ENCODE measurements at places on chromosomes 7 and 10.

DNA sequence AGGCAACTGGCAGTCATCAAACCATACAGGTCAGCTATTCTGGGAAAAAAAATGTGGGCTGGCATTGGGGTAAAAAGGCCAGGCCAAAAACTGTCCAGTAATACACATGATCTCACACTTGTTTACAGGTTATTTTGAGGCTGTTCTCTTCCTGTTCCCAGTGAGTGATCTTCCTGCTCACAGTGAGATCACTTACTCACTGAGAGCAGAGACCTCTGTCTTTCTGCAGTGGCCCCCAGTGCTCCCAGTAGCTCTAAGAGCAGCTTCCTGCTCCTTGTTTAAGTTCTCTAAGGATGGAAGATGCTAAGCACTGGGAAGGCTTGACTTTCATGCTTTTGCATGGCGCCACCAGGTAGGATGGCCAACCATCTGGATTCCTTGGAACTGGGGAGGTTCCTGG is 93.5 kb upstream of the KIAA1217 start:
- DNase-seq, result no peak

- no peak for DNase-seq
These were observed 3.0 kb upstream of the BTBD16 start for GRCh38 chr10:122267849-122268737.

DNA sequence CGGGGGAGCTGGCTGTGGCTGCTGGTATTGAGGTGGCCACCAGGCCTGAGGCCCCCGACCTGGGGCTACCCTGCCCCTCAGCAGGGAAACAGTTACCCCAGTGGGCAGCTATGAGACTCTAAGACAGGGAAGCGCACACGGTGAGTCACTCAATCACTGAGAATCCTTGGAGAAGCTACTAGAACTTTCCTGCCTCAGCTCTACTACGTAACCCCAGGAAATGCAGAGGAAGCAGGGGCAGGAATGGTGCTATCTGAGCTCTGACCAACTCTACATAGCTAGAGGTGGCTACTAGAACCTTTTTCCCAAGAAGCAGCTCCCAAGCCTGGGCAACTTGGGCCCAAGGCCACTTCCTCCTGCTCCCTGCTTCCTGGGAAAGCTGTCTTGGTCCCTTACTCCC is 11.8 kb downstream of the DNAJB12 start:
- DNase-seq, result no peak

DNA sequence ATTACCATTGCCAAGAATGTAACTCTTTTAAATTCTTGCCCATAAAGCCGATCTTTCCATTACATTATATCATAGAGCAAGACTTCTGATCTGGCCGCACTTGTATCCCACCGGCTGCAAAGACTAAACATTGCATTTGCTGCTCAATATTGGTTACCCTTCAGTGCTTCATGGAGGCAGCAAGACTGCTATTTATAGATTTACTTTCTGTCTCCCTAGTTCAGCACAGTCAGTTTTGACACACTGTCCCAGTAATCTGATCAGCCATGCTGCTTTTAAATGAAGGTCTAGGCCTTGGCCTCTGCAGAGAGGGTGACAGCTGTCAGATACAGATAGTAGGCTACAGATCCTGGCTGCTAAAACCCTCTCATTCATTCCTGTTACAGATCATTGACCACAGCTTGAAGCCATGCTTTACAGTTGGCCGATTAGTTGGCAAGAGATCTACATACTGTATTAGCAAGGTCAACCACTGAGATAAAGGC is 562.6 kb upstream of the GALNT17 start:
- peak; percentile 88 for DNase-seq

DNA sequence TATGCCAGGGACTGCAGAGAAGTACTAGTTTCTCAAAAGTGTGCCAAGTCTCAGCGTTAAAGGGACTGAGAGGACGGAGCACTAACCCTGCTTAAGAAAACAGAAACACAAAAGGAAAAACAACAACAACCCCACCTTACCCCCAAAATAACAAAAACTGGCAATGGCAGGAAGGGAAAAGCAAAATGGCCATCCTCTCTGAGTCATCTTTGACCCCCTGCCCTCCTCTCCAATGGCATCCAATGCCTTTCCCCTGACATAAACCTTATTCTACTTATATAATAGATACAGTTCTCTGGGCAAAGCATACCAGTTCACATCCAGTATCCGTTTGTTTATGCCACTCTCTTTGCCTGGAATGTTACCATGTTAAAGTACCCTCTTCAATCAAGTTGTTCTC is 1.6 kb downstream of the POLR1F start:
- DNase-seq, result no peak

DNA sequence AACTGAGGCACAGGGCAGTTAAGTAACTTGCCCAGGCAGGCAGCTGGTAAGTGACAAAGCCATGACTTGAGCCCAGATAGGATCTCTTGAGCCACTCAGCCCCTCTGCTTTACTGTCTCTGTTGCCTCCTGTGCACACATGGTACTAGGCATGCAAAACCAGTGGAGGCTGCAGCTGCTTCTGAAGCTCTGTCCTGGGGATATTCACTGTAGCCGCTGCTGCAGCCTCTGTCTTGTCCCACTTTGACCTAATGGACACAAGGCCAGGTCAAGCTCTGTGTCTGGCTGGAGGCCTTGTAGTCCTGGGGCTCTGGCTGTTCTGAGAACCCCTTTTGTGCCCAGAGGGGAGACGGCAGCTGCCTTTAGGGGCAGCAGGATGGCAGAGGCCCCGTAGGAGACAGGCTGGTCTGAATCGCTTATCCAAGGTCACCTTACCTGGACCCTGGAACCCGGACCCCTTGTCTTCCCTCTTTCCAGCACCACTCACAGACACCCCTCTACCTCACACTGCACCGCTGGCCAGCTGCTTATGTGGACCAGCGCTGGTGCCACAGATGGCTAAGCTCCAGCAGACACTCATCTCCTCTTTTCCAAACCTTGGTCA is 57.6 kb downstream of the TSPAN15 start:
- DNase-seq, result no peak

GRCh38 chr7:93205046-93205445 is 21.2 kb downstream of the HEPACAM2 start:
- DNase-seq, result no peak

DNA sequence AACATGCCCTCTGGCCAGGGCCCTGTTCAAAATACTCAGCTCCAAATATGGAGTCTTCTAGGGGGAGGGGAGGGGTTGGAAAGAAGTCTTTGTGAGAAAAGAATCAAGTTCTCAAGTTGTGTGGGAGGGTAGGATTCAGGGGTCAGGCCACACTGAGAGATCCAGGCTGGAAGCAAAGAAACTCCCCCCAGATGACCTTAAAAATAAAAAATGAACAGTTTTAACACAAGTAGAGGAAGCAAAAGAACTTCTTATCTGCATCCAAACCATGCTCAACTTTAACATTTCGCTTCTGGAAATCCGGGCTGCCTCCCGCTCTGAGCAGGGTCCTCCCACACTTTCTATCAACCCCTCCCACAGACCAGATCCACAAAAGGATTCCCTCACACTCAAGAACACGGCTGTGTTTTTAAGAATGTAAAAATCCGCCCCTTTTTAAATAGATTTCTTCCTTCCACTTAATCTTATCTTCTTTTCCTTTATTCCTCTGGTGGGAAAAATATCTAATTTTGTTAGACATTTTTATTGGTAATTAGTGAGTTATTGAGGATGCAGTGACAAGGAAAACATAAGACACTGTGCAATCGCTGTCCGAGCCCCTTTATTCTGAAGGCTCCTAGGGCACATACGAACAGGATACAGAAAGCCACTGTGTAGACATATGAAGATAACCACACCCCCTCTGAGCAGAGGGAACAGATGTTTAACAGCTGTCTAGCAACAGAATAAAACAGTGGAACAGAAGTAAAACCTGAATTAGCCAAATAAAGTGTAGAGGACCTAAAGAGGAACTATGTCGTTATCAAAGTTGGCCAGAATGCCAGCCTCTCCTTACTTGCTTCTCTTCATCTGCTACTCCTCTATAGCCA is 43.8 kb downstream of the CYTH3 start:
- DNase-seq, result no peak

- no peak for DNase-seq
These were observed 467.4 kb upstream of the FZD8 start for GRCh38 chr10:36109399-36110023.

- no peak for DNase-seq
These were observed 31.9 kb downstream of the RPS24 start for GRCh38 chr10:78065611-78066010.

DNA sequence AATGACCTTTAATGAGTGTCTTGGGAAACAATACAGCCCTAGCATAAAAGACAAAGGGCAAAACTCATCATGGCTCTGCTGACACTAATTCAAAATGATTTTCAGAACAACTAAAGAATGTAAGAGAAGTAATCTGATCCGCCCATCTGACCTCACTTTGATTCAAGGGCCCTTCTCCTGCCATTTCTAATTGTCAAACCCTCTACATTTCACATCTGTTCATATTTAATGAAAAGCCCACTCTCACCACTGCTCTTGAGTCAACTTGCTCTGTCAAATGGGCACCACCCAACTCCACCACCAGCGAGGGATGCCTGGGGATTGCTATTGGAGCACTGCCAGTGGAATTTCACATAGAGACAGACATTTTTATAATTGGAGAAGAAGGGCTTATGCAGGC is 639.2 kb downstream of the KCNMA1 start:
- DNase-seq, result peak; percentile 65

- no peak for DNase-seq
These were observed 87.8 kb downstream of the CREB5 start for GRCh38 chr7:28500138-28500537.

DNA sequence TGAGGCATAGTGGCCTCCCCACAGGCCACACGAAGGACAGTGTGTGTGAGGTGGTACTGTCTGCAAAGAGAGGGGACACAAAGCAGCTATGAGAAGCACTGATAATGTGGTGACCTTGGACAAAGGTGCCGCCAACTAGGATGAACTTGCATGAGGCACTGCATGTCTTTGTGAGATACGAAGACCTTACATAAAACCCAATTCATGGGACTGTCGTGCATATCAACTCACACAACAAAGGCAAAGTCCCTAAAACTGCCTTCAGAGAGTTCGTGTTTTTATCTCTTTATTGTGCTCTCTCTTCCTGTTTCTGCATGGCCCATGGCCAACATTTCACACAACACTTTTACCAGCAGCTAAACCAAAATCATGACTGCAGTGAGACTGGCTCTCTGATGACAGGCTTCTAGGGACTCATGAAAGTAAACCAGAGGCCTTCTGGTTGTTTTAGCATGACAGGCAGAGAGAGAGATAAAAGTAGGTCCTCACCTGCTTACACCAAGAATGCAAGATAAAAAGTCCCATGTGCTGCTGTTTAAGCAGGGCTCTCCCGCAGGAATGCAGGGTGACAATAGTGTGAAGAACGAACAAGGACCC is 347.8 kb downstream of the ELMO1 start:
- no peak for DNase-seq

- no peak for DNase-seq
These were observed 712 bp downstream of the ITPRIP start for GRCh38 chr10:104337521-104337984.

All from DMS79 treated with DMSO at 0.1 percent for 48 hours (cell line).